Natural killer cell treated with Interleukin-12 subunit alpha and Interleukin-12 subunit beta and Interleukin-15 and Interleukin-18, amount 100 ng/mL, for 72 hours (primary cell): ENCODE measurements at places on chromosomes 7 and 10.
A peak's percentile ranks its signal among the peaks of the same experiment; 100 is the strongest.

DNA sequence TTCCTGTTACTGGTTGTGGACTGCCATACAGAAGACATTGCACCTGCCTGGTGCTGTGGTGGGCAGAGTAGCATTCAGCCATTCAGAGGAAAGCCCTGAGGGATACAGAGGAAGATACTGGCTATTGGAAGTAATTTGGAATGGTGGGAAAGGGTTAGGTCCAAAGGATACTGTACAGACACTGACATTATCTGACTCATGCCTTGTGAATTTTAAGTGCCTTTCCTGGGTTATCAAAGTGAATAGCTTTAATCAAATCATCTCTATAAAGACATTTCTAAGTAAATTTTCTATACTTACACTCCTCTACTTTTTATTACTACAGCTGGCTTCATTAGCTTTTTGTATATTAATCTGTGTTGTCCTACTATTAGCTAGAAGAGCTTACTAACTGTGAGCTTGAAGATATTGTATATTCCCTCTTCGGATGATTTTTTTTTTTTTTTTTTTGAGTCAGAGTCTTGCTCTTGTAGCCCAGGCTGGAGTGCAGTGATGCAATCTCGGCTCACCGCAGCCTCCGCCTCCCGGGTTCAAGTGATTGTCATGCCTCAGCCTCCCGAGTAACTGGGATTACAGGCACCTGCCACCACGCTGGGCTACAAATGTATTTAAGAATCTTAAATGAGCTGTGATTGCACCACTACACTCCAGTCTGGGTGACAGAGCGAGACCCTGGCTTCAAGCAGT, 186.5 kb downstream of the ADK start:
- no peak for DNase-seq

- peak; percentile 58 for DNase-seq
Observed at GRCh38 chr7:44221231-44221791, 20.5 kb downstream of the YKT6 start.

GRCh38 chr10:122362621-122363020, 11.9 kb upstream of the PLEKHA1 start:
- DNase-seq: no peak

DNA sequence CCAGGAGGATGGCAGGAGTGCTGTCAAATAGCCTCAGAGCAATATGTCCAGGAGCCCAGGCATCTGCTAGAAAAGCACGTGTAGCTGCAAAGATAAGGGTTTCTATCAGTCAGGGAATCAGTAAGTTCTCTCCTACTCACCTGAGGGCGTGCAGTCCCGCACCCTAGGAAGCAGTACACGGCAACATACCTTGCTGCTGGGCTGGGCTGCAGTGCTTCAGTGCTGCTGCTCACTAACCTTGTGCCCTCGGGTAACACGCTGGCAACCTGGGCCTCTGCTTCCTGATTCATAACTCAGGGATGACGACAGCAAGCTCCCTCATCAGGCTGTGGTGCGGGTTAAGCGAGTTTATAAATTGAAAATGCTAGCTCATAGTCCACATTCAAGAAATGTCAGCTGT, 29.5 kb upstream of the CCNY start:
- no peak for DNase-seq

DNA sequence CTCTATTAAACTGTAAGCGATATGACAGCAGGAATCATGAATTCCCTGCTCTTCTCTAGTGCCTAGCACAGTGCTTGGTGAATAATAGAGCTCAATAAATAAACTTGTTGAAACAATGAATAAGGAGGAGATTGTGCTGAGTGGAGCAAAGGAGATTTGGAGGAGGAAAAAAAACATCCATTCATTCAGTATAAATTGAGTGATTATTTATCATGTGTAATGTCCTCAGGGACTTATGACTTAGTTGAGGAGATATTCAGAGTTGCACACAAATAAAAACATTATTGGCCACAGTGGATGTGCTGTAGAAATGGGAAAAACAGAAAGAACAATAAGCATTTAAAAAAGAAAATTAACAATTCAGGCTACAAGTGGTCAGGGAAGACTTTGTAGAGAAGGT, 125.7 kb downstream of the FOXP2 start:
- DNase-seq: no peak

- DNase-seq: no peak
Observed at GRCh38 chr10:44788147-44789129, 122.7 kb upstream of the TMEM72 start.

- no peak for DNase-seq
Observed at GRCh38 chr10:118216020-118216419, 126.1 kb downstream of the FAM204A start.

GRCh38 chr7:154909241-154910105, 93.5 kb downstream of the PAXIP1 start:
- DNase-seq: no peak

DNA sequence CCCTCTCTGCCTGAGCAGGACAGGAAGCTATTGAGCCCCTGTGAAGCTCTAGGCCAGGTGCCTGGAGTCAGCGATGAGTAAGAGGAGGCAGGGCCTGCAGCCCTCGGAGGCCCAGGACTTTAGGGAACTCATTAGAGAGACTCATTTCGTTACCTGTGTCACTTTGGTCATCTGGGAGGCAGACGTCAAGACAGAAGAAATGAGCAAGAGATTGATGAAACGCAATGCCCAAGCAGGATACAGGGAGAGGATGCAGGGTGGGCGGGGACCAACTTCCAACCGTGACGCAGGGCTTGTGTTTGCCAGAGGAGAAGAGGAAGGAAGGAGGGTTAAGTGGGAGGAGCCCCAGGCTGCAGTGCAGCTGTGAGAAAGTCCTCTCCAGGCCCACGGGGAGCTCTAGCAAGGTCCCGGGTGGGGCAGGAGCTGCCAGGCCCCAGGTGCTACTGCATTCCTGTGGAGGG, 26.4 kb upstream of the GNA12 start:
- DNase-seq: no peak

DNA sequence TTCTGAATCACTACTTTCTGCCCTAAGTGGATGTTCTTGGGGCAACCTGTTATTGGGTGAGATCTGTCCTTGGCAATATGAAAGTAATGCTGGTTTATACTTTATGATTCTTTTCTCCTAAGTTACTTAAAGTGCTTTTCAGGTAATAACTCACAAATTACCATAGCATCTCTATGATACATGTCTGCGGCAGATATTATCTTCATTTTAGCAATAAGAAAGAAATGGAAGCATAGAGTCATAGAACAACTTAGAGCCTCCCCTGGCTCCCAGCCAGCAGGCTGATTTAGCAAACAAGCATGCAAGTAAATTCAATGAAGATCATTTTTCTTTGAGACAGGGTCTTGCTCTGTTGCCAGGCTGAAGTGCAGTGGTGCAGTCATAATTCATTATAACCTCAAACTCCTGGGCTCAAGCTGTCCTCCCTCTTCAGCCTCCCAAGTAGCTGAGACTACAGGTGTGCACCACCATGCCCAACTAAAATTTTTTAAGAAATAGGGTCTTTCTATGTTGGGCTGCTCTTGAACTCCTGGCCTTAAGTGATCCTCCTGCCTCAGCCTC, 38.1 kb upstream of the GRM8 start:
- no peak for DNase-seq

GRCh38 chr7:43784030-43784584, 25.6 kb downstream of the BLVRA start:
- no peak for DNase-seq

DNA sequence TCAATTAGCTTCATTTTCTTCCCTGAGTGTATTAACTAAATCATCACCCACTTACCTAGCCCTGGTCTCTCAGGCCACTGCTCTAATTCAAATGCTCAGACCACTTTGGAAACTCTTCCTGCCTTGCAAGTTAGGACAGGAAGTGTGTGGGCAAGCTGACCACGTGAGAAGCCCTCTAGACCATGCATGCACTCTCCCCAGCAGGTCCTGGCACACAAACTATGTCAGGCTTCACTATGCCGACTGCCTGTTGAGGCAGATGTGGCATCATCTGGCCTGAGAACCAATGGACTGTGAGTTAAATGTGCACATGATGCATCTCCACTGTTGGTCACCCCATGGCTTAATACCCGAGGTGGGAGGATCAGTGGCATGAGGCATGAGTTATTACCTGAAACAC, 439.6 kb downstream of the GRID1 start:
- DNase-seq: no peak

DNA sequence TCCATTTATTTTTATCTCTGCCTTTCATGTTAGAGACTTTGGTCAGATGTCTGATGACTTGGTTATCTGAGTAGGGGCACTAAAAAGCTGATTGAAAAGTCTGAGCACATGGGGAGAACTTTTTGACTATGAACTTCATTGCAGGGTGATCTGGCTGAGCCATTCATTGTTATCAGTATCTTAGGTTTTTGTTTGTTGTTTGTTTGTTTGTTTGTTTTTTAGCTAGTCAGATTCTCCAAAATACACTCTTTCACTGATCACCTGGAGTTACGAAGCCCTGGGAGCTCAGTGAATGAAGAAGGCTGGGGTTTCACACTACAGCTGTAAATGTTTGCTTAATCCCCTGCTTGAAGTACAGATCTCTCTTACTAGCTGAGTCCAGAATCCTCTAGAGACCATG, 28.6 kb upstream of the DLG5 start:
- DNase-seq: no peak

GRCh38 chr10:18710201-18710653, 51.0 kb downstream of the ARL5B start:
- no peak for DNase-seq

DNA sequence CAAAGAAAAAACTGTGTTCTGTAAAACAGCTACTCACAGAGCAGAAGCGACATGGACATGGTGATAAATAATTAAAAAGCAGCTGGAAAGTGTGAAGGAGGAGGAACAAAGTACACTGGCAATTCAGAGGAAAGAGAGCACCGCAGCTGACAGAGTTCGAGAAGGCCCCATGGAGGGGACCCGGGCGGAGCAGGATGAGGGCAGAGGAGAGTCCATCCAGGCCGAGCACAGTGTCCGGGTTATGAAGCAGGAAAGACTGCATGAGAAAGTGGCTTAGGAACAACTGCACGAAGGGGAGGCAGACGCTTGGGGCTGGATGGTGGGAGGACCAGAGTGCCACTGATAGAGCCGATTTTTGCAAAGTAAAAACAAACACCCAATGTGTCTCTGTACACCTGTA, 185.5 kb downstream of the ZMYND11 start:
- DNase-seq: no peak

DNA sequence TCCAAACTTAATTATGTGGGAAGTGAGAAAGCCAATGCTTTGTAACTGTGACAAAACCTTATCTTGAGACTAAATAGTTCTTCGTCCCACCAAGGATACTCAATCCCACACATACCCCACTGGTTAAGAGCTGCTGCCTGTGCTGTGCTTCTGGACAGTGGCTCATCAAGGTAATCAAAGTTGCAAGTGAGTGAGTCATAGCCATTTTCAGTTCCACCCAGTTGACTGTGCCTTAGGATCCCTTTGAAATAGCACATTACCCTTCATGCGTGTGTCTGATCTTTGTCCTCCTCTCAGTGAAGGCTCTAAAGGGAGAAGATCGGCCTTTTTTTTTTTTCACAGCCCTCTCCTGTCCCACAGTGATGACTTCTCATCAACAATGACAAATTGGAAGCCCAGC, 706.0 kb upstream of the AUTS2 start:
- no peak for DNase-seq

- no peak for DNase-seq
Observed at GRCh38 chr7:121913947-121914675, 41.1 kb downstream of the PTPRZ1 start.

- DNase-seq: no peak
Observed at GRCh38 chr10:53406532-53406931, 633.9 kb upstream of the MBL2 start.
